NCI-H1048 (cell line): ENCODE measurements at places on chromosomes 4 and X.

GRCh38 chrX:155434906-155435743, 23.3 kb downstream of the F8A3 start:
- DNase-seq, result no peak

DNA sequence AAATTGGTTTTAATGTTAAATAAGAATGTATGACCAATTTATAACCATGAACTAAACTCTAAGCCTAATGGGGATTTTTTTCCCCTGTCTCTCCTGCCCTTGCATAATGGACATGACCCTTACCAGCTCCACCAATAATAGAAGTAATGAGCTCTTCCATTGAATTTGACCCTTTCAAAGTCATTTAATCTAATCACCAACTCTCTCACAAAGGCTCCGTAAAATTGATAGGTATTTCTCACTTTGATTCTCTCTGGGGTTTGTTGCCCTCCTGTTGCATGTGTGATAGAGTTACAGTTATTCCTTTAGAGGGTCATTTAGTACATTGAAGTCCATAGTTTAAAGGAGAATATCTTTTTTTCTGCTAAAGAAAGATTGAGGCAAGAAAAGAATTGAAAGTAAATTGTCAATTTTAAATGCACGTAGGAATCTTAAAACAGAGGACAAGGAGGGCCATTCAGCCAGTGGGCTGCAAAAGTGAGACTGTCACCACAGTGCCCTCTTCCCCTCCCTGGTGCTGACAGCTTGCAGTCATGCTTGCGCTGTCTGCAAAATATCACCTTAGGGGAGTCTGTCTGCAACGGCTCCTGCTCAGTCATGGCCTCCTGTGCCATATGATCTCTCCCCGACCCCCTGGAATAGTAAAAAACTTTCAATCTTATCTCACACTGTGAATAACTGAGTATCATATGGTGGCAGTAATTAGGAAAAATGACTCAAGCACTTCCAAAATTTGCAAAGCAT, 307.5 kb upstream of the GNPDA2 start:
- no peak for DNase-seq

- no peak for DNase-seq
Observed at GRCh38 chr4:168832763-168833575, 177.1 kb downstream of the CBR4 start.

DNA sequence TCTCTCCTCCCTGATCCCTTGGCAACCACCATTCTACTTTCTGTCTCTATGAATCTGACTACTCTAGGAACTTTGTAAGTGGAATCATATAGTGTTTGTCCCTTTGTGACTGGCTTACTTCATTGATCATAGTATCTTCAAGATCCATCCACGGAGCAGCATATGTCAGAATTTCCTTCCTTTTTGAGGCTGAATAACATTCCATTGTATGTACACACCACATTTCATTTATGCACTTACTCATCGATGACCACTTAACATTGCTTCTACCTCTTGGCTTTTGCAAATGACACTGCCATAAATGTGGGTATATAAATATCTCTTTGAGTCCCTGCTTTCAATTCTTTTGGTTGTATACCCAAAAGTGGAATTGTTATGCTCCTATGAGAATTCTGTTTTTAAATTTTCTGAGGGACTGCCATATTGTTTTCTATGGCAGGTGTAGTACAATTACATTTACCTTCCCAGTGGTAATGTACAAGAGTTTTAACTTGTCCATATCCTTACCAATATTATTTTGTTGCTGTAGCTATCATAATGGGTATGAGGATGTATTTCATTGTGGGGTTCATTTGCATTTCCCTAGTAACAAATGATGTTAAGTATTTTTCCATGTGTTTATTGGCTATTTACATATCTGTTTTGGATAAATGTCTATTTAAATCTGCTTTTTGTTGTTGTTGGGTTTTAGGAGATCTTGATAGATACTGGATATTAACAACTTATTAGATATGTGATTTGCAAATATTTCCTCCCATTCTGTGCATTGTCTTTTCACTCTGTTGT, 466.1 kb downstream of the C4orf33 start:
- DNase-seq, result no peak

GRCh38 chrX:39875834-39876628, 221.7 kb downstream of the BCOR start:
- no peak for DNase-seq

- no peak for DNase-seq
Observed at GRCh38 chr4:11904117-11904535, 475.4 kb upstream of the HS3ST1 start.

- DNase-seq, result no peak
Observed at GRCh38 chrX:56499372-56499771, 64.1 kb upstream of the UBQLN2 start.

GRCh38 chr4:108103099-108103862, 65.5 kb downstream of the LEF1 start:
- DNase-seq, result no peak

DNA sequence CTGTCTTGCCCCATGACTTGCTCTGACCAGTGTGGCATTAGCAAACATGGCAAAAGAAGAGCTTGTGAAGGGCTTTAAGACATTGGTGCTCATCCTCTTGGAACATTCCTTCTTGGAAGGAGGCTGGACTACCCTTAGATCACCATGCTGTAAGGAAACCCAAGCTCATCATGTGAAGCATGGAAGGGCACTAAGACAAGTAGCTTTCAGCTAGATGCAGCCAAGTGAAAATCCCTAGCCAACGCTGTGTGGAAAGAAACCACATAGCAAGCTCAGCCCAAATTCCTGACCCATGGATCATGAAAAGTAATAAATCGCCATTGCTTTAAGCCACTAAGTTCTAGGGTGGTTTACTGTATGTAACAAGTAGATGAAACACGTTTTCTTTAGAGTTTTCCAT, 12.4 kb upstream of the PACRGL start:
- no peak for DNase-seq

DNA sequence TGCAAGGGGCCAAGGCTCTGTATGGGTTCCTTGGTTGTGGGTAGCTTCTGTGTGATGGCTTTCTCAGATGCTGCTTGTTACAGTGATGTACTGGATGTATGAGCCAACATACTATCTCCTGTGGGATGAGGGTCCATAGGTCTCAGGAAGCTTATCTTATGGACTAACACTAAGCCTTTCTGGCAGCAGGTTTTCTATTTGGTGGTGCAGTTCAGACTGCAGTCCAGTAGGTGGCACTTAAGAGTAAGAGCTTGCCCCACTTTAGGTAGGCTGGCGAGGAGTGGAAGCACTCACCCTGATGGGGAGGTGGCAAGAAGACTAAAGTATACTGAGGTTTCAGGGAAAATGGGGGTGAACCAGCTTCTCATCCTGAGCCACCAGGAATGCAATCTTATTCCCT, 306.7 kb upstream of the MAOA start:
- DNase-seq, result no peak
